ENCODE measurements at places on chromosomes 1 and 21.

DNA sequence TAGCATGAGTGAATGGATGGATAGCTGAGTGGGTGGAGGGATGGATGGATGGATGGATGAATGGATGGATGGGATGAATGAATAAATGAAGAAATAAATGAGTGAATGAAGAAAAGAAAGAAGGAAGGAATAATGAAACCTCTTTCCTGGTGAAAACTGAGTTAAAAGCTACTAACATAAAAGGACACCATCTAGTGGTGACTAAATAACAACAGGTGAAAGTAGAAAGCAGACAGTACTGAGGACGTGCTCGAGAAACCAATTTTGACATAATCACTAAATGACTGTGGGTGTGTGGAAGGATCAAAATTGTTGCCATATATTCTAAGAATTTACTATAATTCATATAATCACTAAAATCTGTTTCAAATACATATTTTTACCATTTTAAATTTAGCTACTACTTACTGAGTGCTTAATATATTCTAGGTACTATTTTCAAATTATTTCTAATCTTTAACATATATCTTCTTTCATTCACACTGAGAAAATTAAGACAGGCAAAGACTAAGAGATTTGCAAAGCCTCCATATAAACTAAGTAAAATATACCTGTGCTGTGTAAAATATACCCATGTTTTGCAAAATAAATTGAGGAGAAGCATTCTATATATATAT is 522.9 kb downstream of the LRRIQ3 start:
- no peak for DNase-seq

GRCh38 chr1:10724052-10724494 is 72.4 kb downstream of the CASZ1 start:
- no peak for DNase-seq

DNA sequence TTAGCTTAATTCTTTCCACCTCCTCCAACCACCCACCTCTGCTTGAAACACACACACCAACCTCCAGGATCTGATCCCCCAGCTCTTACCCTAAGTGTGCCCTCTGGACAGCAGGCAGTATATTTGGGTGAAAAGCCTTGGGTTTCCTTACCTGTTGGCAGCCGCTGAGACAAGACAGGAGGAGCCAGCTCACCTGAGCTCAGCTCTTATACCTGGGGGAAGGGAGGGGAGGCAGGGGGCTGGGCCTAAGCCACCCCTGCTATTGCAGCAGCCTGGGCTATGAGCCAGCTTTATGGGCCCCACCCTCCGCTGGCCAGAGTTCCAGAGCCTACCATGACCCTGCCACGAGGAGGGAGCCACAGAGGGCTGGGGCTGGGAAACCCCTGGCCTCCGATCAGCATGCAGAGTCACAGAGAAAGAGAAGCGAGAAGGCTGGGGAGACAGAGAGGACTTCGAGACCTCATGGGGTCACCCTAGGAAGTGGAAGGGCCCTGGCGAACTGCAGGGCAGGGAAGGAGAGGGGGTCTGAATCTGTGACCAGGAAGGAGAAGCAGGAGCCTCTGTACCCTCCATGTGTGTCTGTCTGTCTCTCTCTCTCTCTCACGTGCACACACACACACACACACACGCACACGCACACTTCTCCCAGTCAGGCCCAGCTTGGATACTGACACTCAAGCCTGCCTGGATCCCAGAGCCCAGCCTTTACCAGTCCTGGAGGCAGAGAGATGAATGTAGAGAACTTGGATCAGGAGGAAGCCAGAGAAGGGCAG is at the start of gene S100A14:
Gene S100A14 (minus strand): TSS at position 182 of the 773 bp plus-strand sequence. CDS start 467 bp downstream, outside the sequence.
- no peak for DNase-seq

DNA sequence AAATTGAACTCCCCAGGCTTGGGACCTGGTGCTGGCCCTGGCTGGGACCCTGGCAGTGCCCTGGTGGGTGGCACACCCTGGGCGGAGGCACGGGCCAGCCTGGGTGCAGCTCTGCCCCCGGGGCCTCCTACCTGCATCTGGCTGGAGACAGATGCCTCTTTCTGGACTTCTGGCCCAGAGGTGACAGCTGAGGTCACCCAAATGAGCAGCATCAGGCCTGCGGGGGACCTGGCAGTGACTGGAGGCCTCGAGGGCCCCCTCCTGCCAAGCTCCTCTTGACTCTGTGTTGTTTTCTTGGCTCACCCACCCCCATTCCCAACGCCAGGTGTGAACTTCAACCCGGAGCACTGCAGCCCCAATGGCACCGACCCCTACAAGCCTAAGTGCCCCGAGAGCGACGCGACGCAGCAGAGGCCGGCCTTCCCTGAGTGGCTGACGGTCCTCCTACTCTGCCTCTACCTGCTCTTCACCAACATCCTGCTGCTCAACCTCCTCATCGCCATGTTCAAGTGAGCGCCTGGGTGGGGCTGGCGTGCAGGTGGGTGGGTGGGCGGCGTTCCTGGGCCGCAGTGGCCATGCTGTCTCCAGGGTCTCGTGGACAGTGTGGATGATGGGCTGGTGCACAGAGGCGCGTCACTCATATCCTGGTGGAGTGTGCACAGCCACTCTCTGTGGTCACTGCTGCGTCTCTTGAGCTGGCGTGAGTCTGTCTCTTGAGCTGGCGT is 41.6 kb upstream of the LRRC3 start:
- DNase-seq = no peak

DNA sequence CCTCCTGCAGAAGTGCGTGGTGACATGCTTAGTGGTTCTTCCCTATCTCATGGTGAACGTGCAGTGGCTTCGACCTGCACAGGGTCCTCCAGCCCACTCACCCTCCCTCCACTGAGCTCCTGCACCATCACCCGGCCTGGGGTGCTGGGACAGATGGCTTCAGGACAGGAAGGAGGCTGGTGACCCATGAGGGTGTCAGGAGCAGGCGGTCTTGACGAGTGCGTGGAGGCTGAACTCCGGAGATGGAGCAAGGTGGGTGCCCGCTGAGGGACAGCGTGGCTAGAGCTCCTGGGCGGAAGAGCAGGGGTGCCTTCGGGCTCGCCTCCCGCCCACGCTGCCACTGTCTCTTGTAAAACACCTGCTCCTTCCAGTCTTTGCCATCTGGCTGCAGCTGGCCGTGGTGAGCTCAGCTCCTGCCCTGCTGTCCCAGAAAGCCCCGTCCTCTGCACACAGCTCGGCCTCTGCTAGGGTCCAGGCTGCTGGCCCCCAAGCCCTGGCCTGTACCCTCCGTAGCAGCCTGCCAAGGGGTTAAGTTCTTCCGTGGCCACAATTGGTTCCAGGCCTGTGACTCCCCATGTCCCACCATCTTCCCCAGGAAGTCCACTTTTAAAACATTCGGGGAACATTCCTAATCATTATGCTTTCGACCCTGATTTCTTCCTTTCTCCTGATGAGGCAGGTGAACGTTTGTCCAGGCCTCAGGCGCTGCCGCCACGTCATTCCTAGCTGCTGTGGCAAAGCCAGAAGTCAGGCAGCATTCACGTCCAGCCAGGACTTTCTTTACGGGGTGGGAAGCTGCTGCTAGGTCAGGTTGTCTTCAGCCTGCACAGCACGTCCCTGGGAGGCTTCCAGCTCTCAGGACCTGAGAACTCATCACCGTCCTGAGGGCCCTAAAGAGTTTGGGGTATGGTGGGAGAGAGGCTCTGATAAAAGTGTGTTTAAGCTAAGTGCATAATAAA is 8.1 kb downstream of the KRTAP10-1 start:
- DNase-seq = no peak

GRCh38 chr1:184745929-184746638 is 8.6 kb downstream of the EDEM3 start:
- no peak for DNase-seq

DNA sequence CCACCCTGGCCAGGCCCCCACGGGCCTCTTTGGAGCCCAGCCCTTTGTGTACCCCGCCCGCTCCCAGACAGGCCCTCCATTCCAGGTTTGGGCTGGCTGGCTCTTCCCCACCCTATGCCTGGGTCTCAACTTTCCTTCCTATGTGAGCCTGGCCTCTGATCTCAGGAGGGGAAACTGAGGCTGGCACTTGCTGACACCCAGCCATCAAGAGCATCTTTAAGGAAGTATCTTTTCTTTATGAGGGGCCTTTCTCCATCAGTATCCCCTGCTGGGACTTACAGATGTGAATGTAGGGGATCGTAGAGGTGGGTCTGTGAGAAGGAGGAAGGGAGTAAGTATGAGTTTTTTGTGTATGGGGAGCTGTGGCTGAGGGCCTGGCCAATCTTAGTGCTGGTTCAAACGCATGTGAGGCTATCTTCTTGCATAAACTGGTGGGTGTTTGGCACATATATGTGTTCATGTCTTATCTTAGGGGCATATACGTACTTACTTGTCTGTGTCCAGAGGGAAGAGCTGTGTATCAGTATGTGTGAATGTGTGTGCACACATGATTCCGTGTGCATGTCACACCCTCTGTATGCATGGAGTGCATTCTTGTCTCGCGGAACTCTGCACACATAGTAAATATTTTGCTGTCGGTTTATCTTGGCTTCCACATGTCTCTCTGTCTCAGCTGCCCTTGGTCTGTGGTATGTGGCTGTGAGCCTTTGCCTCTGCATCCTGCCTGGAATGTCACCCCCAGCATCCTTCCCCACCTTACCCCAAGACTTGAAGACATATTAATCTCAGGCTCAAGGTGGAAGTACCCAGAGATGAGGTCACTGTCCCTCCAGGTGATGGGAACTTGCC is 5.4 kb downstream of the NECTIN4 start:
- no peak for DNase-seq

DNA sequence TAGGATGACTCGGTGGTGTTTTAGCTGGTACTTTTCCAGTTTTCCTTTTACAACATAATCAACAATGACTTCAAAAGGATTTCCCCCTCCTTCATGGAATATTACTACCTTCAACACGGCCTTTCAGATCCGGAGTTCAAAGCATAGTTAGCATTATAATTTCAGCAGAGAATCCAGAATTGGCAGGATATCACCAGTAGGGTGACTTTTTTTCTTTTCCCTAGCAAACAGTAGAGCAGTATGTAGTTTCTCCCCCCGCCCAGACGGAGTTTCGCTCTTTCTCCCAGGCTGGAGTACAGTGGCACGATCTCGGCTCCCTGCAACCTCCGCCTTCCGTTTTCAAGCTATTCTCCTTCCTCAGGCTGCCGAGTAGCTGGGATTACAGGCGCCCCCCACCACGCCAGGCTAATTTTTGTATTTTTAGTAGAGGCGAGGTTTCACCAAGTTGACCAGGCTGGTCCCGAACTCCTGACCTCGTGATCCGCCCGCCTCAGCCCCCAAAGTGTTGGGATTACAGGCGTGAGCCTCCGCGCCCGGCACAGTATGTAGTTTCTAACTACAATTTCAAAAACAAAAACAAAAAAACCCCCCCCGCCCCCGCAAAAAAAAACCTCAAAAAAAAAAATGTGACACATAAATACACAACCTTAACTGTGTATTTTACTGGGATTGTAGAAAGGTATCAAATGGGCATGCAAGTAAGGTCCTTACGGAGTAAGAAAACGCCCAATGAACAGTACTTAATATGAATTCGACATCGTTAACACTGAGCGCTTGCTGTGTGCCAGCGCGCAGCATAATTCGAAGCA is 1.5 kb upstream of the COX20 start:
- peak; percentile 36 for DNase-seq

- no peak for DNase-seq
These were observed 17.9 kb downstream of the OBSCN start for GRCh38 chr1:228225740-228226139.

GRCh38 chr1:168452329-168452728 is 91.5 kb downstream of the XCL2 start:
- DNase-seq = no peak

- no peak for DNase-seq
These were observed 25.2 kb upstream of the SSX2IP start for GRCh38 chr1:84715342-84716019.

- DNase-seq = no peak
These were observed 71.6 kb upstream of the PDC start for GRCh38 chr1:186532466-186532865.

DNA sequence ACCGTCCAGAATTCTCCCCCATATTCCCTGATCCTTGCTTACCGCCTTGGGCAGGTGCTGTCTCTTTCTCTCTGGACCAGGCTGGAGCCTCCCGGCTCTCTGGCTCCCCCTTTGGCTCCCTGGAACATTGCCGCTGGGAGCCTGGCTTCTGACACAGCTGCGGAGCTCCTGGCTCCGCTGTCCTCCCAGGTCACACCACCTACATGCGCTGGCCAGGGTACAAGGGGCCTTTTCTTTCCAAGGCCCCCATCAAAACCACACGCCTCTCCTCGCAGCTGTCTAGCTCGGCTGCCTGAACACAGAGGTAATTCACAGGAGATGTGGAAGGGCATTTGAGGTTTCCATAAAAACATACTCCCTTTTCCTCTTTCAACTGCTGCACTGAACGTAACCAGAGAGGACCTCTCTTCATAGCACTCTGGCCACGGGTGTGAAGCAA is 7.5 kb upstream of the ZNF648 start:
- DNase-seq = no peak
